ENCODE measurements at places on chromosomes 2 and 18.

DNA sequence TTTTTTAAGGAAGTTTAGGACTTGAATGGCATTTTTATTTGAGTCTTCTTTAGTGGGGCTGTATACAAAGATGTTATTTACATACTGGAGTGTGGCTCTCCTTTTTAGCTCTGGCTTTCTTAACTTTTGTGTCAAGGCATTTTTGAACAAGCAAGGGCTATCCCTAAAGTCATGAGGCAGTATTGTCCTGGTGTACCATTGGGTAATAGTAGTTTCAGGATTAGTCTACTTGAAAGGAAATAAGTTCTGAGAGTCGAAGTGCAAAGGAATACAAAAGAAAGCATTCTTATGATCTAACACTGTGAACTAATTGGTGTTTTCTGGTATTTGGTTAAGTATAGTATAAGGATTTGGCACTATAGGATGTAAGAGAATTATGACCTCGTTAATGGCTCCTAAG lies 1.9 kb upstream of the CYP27A1 start:
- DNase-seq, result no peak

DNA sequence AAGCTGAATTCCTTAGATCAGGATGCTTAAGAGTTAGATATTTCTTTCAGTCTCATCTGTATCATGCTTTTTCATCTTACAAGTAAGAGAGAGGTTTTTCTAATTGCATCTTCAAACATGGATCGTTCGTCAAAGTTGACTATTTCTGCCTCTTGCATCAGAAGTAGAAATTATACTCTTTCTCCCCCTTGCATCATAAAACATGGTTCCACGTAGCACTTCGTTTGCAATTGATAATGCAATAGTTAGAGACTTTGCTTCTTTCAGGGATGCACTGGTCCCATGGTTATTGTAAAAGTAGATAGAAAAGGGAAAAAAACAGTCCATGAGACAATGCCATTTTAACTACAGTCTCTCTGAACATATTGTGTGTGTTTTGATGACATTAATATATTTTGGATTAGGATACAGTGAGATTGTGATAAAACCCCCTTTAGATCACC lies 75.1 kb upstream of the PARD3B start:
- DNase-seq, result no peak

DNA sequence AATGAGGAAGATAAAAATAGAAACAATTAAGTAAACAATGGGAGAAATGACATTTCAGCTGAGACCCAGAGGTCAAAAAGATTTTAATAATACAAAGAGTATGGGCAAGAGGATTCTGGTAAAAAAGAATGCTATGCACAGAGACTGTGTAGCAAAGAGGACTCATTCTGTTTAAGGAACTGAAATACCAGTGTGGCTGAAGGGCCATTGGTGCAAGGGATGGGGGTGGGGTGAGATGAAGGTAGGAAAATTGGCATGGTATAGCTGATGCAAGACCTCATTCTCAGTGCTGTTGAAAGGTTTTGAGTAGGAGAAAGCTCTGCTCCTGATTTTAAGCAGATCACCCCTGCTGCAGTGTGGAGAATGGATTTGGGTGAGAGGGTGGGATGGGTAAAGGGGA lies 10.8 kb downstream of the GALNT1 start:
- DNase-seq, result no peak

- DNase-seq, result no peak
Measured at GRCh38 chr2:23135481-23136100, 249.4 kb upstream of the KLHL29 start.

DNA sequence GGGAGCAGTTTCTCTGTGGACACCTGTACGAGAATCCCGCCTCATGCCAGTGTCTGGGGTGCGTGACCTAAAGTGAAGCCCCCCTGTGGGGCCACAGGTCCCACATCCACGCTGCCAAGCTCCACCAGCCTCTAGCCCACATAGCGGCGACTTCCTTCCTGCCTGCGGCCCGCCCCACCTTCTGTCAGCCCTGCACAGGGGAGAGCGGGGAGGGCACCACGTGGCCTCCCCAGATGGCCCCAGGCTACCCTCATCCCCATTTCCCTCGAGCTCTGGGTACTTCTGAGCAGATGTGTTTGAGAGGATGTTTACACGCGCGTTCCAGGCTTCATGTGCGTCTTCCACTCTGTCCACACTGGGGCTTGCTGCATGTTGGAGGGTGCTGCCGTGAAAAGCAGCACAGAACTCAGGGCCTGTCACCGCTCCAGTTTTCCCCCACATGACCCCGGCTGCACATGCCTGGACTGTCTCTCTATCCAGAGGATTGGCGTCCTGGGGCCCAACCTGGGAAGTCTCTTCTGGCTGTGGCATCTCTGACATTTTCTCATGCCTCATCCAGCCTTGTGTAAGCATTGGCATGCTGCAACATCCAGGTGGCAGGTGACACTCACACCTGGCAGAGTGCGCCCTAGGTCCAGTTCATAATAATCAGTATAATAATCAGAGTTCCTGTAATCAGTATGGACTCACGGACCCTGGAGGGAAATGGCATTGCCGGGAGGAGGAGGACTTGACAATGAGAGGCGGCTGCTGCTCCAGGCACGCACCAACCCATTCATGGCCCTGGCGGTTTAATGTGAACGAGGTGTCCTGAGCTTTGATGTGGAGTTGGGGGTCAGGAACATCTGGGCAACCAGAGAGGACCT lies 146.3 kb upstream of the TWIST2 start:
- no peak for DNase-seq

DNA sequence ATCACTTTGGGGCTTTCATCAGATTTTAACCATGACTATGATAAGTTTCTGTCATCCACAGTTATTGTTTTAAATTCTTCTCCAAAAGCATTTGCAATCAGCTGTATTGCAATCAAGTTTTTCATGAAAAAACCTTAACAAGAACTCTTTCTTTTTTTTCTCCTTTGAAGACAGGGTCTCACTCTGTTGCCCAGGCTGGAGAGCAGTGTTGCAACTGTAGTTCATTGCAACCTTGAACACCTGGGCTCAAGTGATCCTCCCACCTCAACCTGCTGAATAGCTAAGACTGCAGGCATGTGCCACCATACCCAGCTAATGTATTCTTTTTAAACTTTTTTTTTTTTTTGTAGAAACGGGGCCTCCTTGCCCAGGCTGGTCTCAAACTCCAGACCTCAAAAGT lies 45.5 kb upstream of the C2orf66 start:
- DNase-seq, result no peak

- DNase-seq, result no peak
Measured at GRCh38 chr18:69097349-69097748, 299.5 kb downstream of the CCDC102B start.

DNA sequence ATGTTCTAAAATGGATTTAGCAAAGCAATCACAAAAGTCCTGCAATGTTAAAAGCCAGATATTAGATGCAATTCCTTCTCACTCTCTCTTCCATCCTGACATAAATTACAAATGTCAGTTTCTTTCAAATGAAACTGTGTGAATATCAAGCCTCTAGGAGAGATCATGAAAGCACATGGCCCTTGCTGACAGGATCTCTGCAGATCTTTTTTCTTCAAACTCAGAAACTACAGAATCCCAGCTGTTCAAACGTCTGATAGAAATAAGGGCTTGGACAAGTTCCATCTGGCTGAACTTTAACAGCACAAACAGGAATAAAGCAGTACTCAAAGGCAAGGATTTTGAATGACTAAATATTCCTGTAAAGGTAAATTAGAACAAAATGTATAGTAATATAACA lies 47.6 kb downstream of the PDE1A start:
- no peak for DNase-seq

- no peak for DNase-seq
Measured at GRCh38 chr2:181357979-181358378, 99.2 kb upstream of the ITGA4 start.

DNA sequence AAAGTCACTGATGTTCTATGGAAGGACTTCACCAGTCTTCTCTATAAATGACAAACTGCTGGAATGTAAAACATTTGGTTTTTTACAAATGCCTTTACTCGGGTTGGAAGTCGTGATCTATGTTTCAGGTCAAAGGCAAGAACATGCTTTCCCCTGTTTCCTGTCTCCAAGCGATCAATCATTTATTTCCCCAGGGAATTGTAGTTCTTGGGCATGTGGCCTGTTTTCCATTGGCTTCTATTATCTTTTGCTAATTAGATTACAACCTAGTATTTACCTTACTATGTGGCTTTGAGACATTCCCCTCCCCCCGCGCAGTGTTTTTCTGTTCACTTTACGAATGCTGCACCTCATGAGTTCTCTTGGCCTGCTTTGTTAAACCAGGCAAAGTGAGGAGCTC lies 684.2 kb downstream of the EPHA4 start:
- DNase-seq, result no peak

DNA sequence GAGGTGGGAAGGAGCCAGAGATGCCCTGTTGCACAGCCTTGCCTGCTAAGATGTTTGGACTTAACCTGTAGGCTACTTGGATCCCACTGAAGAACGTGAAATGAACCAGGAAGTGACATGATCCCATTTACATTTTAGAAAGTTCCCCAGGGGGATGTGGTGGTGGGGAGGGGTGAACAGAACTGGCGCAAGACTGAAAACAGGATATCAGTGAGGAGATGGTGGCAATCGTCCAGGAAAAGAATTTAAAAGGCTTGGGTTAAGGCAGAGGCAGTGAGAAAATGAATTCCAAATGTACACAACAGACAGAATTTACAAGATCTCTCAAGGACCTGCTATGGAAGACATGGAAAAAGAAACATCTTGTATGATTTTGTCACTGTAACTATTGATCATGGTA lies 42.3 kb downstream of the SULT1C2 start:
- DNase-seq, result no peak

DNA sequence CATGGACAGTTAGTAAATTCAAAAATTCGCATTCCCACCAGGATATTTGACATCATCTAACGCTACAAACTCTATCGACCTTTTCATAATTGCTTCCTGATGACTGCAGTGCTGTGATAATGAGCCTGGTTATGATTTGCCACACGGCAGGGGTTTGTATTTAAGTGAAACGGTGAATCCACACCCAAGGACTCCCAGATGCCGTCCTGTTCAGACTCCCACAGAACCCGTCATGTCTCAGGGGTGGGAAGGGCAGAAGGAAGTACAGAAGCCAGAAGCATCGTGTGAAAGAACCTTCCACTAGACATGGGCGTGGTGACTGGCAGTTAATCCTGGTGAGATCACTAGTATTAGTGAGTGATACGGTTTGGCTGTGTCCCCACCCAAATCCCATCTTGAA lies 91.2 kb upstream of the TMEM18 start:
- no peak for DNase-seq

- DNase-seq, result no peak
Measured at GRCh38 chr2:189437926-189438325, 3.3 kb upstream of the WDR75 start.

DNA sequence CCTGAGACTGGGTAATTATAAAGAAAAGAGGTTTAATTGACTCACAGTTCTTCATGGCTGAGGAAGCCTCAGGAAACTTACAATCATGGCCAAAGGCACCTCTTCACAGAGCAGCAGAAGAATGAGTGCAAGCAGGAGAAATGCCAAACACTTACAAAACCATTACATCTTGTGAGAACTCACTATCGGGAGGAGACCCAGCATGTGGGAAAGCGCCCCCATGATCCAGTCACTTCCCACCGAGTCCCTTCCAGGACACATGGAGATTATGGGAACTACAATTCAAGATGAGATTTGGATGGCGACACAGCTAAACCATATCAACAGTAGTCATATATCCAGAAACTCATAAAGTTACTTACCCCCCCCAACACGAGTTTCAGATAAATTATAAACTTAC lies 28.6 kb downstream of the TLK1 start:
- DNase-seq, result no peak

- DNase-seq, result no peak
Measured at GRCh38 chr2:175887776-175888175, 114.3 kb downstream of the LNPK start.

DNA sequence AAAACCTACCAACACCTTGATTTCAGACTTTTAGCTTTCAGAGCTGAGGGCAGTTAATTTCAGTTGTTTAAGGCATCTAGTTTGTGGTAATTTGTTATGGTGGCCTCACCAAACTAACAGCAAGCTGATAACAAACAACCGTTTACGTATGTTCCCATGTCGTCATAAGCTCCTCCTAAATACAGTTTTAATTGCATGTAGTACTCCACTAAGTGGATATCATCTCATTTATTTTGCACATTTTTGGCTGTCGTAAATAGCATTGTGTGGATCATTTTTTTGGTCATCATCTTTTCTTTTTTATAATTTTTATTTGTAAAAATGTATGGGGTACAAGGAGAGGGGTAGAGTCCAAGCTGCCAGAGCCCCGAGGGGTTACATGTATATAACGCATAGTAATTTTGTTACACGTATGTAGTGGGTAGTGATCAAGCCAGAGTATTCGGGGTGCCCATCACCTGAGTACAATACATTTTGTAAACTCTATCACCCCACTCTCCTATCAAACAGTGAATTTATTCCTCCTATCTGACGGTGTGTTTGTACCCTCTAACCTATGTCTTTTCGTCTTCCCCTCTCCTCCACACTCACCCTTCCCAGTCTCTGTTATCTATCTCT lies 89.2 kb upstream of the MYCN start:
- DNase-seq, result no peak

DNA sequence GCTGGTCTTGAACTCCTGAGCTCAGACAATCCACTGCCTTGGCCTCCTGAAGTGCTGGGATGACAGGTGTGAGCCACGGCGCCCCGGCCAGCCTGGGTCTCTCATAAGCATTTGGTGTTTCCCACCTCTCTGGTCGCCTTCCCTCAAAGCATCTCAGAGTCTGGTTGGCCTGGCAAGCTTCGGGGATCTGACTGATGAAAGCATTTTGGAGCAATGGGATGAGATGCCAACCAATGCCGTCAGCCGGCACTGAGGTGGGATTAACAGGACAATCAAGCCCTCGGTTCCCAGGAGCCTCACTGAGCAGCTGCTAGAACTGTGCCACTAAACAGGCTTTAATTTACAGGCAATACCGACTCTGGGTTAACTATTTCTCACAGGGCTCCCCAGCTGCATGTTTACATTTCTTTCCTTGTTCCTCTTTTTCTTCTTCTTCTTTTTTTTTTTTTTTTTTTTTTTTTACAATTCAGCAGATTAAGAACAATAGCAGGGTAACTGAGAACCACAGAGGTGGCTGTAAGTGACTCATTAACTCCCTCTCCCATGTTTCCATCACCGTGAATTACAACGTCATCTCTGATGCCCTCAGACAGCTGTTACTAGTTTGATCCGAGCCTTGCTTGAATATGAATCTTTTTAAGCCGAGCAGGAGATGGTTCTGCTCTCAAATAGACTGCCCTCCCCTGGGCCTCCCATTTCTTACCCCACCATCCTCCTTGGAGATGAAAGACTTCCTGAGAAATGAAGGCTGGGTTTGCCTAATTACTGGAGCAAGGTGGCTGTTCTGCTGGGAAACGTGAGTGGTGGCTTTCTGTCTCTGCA lies 37.9 kb downstream of the ODC1 start:
- DNase-seq, result no peak

GRCh38 chr18:25283781-25284180 lies 68.2 kb downstream of the ZNF521 start:
- no peak for DNase-seq

DNA sequence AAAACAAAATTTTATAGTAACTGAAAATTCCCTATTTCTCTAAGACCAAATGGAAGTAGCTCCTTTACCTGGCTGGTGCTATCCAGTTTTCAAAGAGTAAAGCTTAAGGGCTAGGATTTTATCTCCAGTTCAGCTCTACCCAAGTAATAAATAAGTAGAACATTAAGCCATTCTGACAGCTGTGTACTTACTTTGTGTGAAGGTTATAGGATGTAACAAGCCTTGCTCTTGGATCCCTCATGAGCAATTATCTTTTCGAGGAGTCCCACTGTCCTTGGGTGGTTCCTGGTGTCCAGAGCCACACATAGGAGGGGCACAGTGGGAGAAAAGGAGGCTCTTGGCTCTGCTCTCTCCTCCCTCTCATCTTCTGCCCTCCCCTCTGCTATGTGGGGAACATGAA lies 45.5 kb downstream of the KIF5C start:
- no peak for DNase-seq
